Activated T-cell treated with anti-CD3 and anti-CD28 coated beads for 24 hours (primary cell): ENCODE measurements at places on chromosomes 16 and 17.

- DNase-seq = no peak
Observed at GRCh38 chr16:57186872-57187854, 1.0 kb downstream of the RSPRY1 start.

DNA sequence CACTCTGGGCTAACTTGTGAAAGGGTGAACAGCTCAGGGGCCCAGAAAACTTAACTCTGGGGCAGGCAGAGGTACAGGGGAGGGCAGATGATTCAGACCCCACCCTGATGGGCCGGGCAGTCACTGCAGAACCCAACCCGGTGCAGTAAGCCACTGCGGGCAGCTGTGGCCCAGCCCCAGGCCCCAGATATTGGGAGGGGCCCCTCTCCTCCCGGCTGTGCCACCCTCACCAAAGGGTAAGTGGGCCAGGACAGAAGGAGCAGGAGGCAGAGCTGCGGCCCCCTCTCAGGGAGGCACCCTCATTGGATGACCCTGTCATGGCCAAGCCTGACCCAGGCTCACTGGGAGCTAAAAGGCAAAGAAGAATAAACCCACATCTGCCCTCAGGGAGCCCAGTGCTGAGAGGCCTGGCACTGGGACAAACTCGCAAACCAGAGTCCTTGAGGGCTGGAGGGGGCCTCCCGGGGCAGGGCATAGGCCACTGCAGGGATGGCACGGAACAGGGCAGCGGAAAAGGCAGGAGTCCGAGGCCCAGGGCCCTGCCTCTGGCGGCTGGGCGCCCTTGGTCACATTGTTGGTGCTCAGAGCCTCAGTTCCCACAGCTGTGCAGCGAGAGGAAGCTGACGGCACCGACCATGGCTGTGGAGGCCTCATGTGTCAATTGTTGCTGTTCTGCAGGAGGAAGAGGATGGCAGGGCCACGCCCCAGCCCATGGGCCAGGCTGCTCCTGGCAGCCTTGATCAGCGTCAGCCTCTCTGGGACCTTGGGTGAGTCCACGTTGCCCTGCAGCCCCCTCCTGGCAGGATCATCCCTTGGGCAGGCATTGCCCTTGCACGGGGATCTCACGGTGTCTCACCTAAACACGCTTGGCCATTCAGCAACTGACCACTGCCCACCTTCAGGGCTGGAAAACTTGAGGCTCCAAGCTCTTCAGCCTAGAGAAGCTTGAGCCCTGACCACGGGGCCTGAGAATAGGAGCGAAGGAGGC, 3.1 kb downstream of the ITGB4 start:
- no peak for DNase-seq

GRCh38 chr17:43733956-43734355, 24.6 kb downstream of the SOST start:
- no peak for DNase-seq

GRCh38 chr16:84088695-84089395, 27.9 kb downstream of the MBTPS1 start:
- DNase-seq = peak; percentile 37

GRCh38 chr16:24282141-24282540, 26.0 kb downstream of the CACNG3 start:
- DNase-seq = no peak

DNA sequence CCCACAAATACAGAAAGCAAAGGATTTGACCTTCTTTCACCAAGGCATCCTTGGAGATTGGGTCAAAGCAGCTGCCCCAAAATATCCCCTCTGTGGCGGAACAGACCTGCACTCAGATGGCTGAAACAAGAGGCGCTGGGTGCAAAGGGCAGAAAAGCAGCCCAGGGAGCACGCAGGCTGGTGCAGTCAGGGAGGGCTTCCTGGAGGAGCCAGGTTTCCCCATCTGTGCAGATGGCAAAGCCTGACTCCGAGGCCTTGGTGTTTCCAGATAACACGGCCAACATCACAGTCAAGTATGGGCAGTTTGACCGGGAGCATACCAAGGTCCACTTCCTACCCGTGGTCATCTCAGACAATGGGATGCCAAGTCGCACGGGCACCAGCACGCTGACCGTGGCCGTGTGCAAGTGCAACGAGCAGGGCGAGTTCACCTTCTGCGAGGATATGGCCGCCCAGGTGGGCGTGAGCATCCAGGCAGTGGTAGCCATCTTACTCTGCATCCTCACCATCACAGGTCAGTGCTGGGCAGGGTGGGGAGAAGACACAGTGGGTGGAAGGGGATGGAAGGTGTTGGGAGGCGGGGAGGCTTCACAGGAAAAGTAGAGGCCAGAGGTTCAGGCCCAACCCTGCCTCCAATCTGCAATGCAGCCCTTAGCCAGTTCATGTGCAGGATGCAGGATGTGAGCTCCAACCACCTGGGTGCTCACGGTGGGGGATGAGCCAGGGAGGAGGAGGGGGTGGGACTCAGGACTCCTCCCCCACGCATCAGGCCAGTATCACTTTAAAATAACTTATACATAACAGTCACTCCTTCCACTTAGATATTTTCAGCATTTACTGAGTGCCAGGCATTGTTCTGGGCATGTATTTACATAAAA, 26.4 kb upstream of the BEAN1 start:
- no peak for DNase-seq

- DNase-seq = no peak
Observed at GRCh38 chr16:27316038-27316680, 2.4 kb downstream of the IL4R start.

DNA sequence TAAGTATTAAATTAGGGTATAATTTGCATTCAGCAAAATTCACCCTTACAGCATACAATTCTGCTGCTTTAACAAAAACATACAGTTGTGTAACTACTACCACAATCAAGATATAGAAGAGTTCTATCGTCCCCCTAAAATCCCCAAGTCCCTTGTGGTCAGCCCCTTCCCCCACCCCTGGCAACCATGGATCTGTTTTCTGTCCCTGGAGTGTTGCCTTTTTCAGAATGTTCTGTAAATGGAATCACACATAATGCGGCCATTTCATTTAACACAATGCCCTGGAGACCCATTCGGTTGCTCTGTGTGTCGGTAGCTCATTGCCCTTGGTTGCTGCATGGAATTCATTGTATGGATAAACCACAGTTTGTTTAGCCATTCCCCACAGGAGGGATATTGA, 190.2 kb downstream of the IRX5 start:
- no peak for DNase-seq

- no peak for DNase-seq
Observed at GRCh38 chr17:77441940-77442339, 301.2 kb downstream of the SEC14L1 start.

DNA sequence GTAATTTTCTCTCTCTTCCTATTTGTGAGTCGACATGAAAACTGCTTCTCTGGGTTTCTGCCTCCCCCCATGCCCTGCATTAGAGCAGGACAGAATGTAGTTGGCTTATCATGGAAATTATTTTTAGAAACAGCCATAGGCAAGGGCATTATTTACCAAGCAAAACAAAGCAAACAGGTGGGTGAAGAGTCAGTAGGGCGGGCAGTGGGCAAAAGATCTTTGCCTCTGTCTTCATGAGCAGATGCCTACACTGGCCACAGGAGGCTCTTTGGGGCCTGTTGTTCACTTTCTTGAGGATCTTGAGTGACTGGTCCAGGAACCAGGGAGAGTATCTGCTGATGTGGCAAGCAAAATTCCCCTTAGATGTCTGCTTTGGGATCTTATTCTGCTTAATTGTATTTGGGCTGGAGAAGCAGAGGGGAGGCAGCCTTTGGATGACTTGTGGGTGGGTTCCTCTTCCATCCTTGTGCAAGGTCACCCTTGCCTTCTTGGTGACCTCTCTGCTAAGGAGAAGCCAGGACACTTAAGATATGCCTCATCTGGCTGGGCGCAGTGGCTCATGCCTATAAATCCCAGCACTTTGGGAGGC, 42.5 kb upstream of the CLEC19A start:
- DNase-seq = no peak

GRCh38 chr17:35235917-35236316, 7.0 kb upstream of the SLFN5 start:
- no peak for DNase-seq

- DNase-seq = no peak
Observed at GRCh38 chr17:17109256-17109655, 67.0 kb downstream of the MPRIP start.

GRCh38 chr17:77948690-77949114, 9.8 kb upstream of the TNRC6C start:
- no peak for DNase-seq

DNA sequence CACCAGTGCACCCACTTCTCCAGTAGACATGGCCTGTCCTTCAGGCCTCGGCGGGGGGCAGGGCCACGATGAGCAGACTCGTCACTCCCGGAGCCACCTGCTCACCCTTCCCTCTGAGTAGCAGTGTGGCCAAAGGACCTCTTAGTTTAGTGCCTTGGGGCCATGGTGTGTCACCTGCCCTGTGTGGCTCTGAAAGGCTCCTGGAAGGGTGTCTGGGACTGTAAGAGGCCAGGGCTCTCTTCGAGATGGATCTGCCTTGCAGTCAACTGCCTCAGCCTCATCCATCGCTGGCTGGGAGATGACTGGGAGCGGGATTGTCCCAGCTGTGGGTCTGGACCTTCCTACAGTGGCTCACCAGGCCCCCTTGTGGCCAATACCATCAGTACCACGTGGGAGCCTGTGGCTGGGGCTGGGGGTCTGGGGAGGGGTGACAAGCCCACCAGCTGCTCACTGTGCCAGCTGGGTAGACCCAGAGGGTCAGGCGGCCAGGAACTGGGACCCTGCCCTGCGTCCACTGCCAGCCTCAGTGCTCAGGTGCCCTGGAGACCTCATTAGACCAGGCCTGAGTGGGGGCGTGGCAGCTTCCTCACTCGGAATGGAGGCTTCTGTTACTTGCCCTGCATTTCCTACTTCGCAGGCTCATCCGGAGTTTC, 133.4 kb downstream of the OR1D5 start:
- peak; percentile 5 for DNase-seq

GRCh38 chr16:8727131-8727806, 52.9 kb downstream of the ABAT start:
- DNase-seq = no peak

- DNase-seq = no peak
Observed at GRCh38 chr17:35804658-35805192, 4.6 kb upstream of the TAF15 start.

GRCh38 chr17:19460700-19461099, 49.7 kb downstream of the RNF112 start:
- no peak for DNase-seq

DNA sequence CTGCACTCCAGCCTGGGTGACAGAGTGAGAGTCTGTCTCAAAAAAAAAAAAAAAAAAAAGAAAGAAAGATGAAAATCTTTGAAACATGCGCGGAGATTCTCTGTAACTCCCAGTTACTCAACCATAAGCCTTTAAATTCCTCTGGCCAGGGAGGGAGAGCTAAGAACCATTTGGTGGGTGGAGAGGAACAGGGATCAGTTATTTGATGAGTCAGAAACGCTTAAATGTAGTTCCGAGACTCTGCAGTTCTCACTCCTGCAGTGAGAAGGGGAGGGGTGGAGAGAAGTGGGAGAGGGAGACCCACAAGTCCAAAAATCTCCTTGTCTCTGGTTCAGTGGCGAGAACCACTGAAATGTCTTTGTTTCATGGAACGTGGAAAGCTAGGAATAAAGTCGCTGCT, 266.7 kb downstream of the SOX9 start:
- no peak for DNase-seq
